ENCODE measurements at places on chromosomes 5 and 9.

- no peak for DNase-seq
These were observed 5.4 kb downstream of the CTSL start for GRCh38 chr9:87731321-87731720.

GRCh38 chr5:5291357-5291756 is 131.1 kb upstream of the ICE1 start:
- DNase-seq, result no peak

GRCh38 chr5:134738963-134739661 is 764 bp downstream of the CAMLG start:
- peak; percentile 36 for DNase-seq

- no peak for DNase-seq
These were observed 190.2 kb downstream of the TRPM6 start for GRCh38 chr9:74697535-74697934.

GRCh38 chr9:83699615-83700014 is 8.1 kb downstream of the UBQLN1 start:
- DNase-seq, result no peak

- no peak for DNase-seq
These were observed 25.3 kb downstream of the UBAP1 start for GRCh38 chr9:34203992-34204635.

DNA sequence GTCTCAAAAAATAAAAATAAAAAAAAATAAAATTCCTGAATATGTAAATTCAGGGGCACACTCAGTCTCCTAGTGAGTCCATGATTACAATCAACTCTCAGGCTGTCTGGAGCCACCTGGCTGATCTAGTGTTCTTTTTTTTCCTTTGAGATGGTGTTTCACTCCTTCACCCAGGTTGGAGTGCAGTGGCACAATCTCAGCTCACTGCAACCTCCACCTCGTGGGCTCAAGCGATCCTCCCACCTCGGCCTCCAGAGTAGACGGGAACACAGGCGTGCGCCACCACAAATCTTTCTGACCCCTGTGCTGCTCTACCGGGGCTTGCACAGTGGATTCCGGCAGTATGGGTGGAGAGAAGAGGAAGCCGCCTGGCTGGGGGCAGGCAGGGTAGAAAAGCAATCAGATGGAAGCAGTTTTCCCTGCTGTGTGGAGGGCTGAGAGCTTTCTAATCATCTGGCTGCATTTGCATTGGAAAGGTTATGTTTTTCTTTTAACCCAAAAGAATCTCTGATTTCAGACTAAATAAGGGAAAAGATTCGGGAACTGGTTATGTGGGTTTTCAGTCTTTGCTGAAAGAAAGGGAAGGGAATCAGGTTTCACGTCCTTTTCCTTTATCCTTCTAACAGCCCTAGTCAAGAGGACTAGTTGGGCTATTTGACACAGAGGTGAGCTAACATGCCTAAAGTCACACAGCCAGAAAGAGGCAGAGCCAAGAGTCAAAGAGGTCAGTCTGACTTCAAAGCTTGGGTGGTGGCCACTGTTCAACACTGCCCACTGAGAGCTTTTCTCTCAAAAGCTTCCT is 26.3 kb upstream of the CORO2A start:
- DNase-seq, result no peak

GRCh38 chr5:37811866-37812265 is 28.0 kb downstream of the GDNF start:
- DNase-seq, result no peak

DNA sequence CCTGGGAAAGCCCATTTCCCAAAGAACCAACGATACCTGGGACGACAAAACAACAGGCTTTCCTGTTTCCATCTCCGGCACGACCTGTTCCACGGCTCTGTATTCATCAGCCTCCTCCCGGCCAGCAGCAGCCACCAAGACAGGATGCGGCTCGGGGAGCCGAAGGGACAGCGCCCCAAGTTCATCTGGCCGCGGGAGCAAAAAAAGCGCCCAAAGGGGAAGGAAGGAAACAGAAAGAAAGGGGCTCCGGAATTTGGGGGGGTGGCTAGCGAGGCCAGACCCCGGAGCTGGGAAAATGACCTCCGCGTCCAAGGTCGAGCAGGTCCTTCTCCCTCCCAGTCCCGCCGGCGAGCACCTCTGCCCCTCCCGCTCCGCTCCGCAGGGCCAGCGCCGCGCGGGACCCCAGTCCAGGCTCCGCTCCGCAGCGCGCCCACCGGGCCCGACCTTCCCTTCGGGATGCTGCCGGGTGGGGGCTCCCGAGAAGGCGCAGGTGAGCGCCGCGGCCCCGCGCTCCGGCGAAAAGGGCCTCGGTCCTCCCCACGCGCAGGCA is 608 bp downstream of the ELOVL7 start:
- DNase-seq, result peak; percentile 4

DNA sequence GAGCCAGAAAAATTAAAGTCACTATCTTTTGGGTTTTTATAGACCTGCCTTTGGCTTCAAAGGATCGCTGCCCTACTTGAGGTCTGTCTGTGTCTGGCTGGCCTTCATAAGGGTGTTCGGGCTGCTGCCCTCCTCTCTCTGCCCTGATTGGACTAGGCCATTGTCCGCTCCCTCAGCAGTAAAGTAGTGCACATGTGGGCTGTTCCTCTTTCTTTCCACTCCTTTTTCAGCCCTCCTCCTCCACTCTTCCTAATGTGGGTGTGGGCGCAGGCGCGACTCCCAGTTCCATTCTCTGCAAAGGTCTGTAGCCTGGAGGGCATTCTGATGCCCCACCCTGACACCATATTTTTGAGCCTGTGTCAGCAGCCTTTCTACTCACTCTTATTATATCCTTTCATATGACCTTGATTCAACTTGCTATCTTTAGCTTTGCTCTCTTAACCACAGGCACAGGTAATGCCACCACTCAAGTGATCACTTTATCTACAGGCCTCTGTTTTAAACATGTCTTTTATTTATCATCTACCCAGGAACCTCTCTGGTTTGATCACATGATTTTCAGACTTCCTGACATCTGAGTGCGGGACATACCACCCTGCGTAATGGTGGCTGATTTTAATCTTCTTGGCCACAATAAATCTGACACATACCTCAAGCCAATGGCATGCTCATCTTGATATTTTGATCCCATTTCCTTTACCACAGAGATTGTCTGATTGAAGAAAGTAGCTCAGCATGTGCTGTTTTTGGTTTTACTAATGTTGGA is 144.5 kb downstream of the AOPEP start:
- DNase-seq, result no peak

- DNase-seq, result no peak
These were observed 29.9 kb upstream of the TCF7 start for GRCh38 chr5:134084570-134084969.

GRCh38 chr9:79578891-79579290 is 7.1 kb downstream of the TLE4 start:
- no peak for DNase-seq

DNA sequence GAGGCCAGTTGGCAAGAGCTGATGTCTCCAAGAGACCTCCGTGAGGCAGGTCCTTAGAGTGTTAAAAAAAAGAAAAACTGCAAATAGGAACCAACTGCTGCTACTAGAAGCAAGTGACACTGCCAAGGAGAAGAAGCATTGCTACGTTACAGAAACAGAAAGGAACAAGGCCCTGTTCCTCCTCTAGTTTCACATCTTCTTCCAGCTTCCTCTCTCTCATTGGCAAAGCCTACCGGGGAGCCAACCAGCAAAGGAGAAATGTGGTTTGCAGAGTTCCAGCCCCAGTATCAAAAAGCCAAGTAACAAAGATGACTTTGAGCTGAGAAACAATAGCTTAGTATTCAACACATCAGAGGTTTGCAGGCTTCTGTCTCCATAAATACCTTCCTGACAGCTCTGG is 145.9 kb downstream of the PRELID2 start:
- no peak for DNase-seq

DNA sequence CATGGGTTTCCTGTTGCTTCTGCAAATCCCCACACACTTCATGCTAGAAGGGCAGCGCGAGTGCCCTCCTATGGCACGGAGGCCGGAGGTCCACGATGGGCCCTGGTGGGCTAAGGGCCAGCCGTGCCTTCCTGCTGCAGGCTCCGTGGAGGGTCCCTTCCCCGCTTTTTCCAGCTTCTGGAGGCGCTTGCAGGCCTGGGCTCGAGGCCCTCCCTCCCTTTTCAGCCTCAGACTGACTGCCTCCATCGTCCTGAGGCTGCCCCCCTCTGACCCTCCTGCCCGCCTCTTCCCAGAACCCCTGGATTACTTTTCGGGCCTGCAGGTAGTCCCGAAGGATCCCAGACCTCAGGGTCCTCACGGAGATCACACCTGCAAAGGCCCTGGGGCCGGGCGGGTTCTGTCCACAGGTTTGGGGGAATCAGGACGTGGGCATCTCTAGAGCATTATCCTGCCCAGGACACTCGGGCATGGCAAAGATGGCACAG is 3.2 kb upstream of the TERT start:
- DNase-seq, result no peak

DNA sequence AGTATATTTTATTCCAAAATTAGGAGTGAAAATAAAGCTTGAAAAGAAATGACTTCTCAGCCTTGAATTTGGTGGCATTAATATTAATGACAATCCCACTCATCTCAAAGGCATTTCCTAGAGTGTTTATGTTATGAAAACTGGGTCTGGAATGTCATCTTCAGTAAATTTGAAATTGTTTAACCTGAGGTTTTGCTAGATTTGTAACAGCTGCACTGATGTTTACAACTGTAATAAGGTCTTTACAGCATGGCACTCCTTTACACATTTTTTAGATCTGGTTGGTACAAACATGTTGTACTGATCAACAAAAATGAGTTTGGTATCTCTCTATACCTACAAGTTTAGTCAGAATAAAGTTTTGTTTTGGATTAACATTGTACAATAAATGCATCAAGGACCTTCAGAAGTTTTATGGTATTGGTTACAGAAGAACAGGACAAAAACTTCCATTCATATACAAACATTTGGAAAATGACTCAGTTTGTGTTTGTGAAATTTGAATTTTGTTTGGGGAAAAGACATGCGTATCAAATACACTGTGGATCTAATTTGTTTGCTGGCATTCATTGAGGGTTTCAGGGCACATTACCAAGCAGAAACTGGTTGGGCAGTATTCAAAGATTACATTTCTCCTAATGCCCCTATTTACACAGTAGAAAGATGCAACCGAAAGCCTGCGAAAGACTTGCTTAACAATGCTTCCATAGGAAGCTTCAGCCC is 11.6 kb downstream of the FANCC start:
- DNase-seq, result peak; percentile 10

DNA sequence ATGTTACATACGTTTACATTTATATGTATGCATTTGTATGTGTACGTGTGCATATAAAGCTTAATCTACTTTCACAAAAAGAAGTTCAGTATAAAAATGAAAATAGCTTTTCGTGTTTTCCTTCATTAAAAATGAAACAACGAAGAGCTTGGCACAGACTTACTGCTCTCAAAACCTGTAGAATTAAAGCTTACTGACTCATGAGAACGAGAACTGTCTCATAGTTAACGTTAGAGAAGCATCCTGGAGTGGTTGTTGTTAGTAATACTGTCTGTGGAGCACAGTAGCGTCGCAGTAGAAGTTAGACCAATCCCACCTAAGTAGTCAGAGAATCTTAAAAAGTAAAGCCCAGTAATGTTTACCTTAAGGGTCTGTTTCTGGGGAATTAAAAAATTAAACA is 1.3 kb downstream of the MAT2B start:
- no peak for DNase-seq

DNA sequence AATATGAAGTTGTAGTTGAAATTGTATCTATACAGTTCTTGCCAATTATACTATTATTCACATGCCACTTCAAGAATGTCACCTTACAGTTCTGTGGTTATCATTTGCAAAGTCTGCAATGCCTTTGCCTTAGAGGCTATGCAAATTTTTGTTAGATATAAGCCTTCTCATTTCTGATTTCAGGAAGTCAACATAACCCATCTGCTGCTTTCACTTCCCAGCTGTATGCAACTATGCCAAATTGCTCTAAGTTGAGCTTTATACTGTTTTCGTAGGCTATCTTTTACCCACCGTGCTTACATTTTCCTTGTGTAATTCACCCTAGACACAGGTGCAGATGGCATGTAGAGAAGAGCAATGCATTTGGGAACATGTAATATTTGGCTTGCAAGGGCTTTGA is 1083.0 kb downstream of the CDH9 start:
- DNase-seq, result peak; percentile 1

DNA sequence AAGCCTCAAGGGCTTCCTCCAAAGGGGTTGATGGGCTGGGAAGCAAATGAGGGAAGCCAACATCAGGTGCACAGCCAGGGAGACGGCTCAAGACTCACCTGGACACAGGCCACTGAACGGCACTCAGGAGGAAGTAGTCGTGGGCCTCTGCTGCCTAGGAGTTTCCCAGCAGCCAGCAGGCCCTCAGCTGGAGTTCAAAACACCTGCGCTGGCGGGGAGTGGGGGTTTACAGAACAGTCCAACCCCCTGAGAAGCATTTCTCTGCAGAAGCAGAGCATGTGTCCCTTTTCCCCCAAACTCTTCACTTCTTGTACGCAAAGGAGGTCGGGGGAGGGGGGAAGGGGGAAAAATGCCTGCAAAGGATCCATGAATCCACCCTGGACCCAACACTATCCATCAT is 2.3 kb downstream of the WHRN start:
- DNase-seq, result peak; percentile 49

GRCh38 chr5:14663734-14664269 is 716 bp upstream of the OTULIN start:
- DNase-seq, result no peak

GRCh38 chr9:77844415-77844814 is 187.2 kb downstream of the GNAQ start:
- DNase-seq, result no peak

DNA sequence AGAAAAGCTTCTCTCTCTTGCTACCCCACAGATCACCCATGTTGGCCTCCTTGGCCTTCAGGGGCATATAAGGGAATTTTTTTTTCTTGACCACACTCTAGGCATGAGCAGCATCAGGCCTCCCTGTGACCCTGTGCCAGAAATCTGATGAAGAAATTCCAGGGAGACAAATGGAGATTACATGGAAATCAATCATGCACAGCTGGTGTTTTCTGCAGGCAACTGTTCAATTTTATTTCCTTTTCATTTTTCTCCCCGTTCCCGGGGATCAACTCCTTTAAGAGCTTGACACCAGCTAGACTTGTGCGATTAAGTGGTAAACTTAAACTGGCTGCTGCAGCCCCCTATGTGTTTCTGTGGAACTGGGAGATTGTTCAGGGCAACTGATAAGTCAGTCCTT is 59.3 kb downstream of the GALNT10 start:
- no peak for DNase-seq

GRCh38 chr5:143976055-143976454 is 164.1 kb downstream of the HMHB1 start:
- DNase-seq, result no peak

GRCh38 chr5:177553671-177554429 is 513 bp downstream of the FAM193B start:
- no peak for DNase-seq

DNA sequence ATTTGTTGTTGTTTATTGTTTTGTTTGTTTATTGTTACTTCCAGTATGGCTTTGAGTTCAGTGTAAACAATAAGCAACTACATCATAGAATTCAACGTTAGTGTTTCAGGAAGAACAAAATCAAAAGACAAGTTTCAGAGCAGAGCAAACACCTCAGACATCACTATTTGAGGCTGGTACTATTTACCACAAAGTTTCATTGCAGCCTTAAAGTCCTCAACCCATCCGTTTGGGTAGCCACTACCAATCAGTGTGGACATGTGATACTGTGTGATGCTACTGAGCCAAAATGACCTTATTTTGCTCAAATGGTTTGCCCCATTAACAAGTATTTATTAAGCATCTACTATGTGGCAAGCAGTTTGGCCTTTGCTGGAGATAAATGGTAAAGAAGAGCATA is 458.5 kb upstream of the PTGER4 start:
- no peak for DNase-seq
